ENCODE measurements at places on chromosomes 6 and 20.

- no peak for DNase-seq
These were observed 741.3 kb downstream of the DOK5 start for GRCh38 chr20:55216525-55217242.

DNA sequence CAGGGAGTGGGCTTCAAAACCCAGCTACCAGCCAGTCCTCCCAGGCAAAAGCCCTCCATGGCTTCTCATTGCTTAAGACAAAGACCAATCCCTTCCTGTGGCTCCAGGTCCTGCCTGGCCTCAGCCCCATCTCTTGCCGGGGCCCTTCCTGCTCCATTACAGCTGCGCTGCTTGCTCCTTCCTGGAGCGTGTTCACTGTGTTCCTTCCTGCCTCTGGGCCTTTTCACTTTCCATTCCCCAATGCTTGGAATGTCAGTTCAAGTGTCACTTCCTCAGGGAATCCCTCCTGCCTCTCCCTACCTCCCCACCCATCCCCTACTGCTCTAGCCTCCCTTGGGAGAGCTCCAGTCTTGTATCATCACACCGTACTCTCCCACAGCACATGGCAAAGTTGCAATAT is 11.1 kb upstream of the ITPR3 start:
- no peak for DNase-seq

GRCh38 chr20:53085720-53086119 is 113.6 kb downstream of the TSHZ2 start:
- DNase-seq: no peak

GRCh38 chr6:40135491-40136072 is 201.3 kb upstream of the MOCS1 start:
- no peak for DNase-seq
